ENCODE measurements at places on chromosomes 3 and 15. TPM values are rescaled to one million over a fixed set of nuclear protein-coding genes. Genes with fewer than 3 reads are reported as not detected.

DNA sequence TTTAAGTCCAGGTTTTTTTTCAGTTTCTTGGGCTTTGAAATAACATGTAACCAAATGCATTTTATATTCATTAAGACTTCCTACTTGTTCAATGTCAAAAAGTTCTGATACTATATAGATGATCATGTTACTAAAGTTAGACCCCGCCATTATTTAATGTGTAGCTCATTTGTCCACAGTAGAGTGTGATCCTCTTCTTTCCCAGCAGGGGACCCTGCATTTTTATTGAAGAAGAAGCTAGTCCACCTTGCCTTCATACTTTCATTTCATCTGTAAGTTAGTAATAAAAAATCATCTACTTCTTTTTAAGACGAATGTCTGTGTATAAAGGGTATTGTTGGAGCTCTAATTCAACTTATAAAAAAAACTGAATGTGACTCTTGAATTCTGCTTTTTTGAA lies 404.6 kb downstream of the SI start:
- DNase-seq, result no peak

DNA sequence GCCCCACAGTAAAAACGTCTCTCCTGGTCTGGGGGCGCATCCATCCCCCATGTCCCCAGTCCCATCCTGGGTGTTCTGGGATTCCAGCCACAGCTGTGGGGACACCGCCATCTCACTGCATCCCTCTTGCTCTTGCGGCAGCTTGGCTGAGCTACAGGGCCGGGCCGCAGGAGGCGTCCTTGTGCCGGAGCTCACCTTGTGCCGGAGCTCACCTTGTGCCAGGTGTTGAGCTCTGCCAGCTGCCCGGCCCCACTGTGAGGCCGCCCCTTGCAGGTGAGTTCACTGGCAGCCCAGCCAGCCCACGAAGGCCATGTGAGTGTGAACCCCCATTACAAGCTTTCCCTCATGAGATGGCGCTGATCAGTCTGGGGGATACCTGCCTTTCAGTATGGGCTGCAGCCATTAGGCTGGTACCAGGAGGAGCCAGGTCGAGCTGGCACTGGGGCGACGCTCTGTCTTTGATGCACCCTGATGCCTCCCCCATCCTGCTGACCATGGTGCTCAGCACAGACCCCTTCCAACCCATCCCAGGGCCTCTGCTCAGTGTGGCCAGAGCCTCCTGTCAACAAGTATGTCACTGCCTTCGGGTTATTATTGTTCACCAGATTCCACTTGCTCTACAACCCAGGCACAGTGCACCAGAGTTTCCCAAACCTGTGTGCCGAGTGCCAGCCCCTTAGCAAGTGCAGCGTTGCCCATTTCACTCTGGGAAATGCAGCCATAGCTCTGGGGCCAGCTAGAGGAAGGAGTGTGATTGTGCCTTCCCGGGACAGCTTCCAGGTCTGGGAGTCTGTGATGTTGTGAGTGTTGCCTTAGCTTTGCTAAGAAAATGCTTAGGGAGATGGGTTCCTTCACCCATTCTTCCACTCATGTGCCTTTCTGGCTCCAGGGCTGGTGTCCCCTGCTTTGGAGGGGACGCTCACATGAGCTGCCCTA lies 105.7 kb downstream of the APBA2 start:
- DNase-seq, result no peak

Gene TMEM207
- polyA plus RNA-seq, result not detected

GRCh38 chr3:24483873-24484272 lies 10.8 kb downstream of the THRB start:
- no peak for DNase-seq

Gene TRH
- not detected for polyA plus RNA-seq

- no peak for DNase-seq
These were observed 48.6 kb downstream of the OR5H15 start for GRCh38 chr3:98215051-98215450.

DNA sequence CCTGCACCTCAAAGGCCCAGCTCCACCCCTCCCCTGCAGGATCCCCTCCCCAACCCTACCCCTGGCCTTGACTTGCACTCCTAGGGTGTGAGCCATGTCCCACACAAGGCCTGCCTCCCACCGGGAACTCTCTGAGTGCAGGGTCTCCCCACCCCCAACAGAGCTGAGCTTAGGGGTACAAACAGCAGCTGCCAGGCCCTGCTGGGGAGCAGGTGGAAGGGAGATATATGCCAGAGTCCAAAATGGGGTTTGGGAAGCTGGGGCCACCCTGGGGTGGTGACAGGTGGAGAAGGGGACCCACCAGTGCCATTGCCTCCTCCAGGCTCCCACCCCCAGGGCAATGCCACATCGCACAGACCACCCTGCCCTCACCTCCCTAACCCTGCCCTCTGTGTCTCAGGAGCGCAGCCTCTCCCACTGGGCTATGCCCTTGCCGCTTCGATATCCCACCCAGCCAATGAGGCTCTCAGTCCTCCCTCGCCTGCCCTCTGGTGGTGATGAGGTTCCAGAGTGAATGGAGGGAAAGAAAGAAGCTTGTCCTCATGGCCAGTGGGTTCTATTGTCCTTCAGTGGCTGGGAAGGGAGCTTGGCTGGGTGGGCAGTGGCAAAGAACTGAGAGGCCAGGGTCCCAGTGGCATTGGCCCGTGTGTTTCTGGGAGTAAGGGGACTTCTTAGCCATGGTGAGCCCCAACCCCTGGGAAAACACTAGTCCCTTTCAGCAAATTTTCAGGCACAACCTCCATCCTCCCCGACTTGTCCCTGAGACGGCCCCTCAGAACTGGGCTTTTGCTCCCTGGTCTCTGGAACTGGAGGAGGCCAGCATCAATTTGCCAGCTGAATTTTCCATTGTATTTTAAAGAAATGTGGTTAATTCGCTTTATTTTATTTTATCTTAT lies 46.8 kb downstream of the CYP11A1 start:
- peak; percentile 78 for DNase-seq

DNA sequence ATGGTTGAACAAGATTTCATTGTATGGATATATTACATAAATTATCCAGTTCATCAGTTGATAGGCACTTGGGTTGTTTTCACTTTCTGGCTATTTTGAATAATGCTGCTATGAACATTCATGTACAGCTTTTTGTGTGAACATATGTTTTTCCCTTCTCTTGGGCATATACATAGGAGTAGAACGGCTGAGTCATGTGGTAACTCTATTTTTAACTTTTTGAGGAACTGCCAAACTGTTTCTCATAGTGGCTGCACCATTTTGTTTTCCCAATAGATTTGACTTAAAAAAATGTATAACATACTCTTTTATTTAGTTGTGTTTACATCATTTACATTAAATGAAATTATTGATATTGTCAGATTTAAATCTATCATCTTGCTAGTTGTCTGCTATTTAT lies 28.8 kb upstream of the RFX7 start:
- peak; percentile 2 for DNase-seq

Gene FHIT
- polyA plus RNA-seq, result 5.5 TPM

GRCh38 chr3:130395916-130396315 lies 50.4 kb downstream of the COL6A5 start:
- DNase-seq, result peak; percentile 59

Gene PRTG
- polyA plus RNA-seq, result 2.3 TPM

DNA sequence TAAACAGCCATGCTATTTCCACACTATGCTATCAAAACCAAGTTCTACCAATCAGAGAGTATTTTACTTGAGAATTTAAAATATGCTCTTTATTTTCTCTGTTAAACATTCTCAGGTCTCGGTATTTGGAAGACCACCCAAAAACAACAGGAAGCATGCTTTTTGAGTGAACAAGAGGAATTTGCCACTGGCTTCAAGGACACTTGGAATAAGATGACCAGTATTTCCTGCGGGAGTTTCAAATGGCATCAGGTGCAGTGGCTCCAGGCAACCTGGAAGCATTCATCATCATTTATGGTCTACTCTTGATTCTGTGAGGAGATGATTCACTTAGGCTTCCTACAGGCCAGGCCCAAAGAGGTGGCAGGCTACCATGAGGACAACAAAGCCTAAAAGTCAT lies 305.7 kb upstream of the ATP11B start:
- DNase-seq, result no peak

Gene P2RY1
- polyA plus RNA-seq, result 4.1 TPM

- DNase-seq, result no peak
These were observed 145.4 kb upstream of the PROK2 start for GRCh38 chr3:71930056-71930991.

Gene SLC2A2
- polyA plus RNA-seq, result not detected

GRCh38 chr15:101013201-101013550 lies 94.0 kb downstream of the LRRK1 start:
- DNase-seq, result no peak

GRCh38 chr3:107523539-107524325 lies 970 bp downstream of the BBX start:
- DNase-seq, result peak; percentile 67

DNA sequence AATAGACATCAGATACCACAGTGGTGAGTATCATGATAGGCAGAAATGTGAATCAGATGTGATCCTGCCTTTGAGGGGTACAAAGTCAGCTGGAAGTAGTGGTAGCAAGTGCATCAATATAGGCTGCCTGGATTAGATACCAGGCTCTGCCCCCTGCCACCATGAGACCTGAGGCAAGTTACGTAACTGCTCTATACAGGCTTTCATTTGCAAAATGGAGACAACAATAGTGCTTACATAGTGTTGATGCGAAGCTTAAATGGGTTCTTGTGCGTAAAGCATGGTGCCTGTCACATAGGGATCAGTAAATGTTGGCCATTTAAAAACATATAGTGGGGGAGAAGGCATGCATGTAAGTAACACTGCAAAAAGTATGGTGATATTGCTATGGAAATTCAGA lies 158.0 kb downstream of the RYR3 start:
- no peak for DNase-seq

- peak; percentile 19 for DNase-seq
These were observed 80.2 kb upstream of the TPM1 start for GRCh38 chr15:62962101-62962995.

Gene MB21D2
- 20.1 TPM for polyA plus RNA-seq

Gene SERPINI1
- polyA plus RNA-seq, result 7.6 TPM

DNA sequence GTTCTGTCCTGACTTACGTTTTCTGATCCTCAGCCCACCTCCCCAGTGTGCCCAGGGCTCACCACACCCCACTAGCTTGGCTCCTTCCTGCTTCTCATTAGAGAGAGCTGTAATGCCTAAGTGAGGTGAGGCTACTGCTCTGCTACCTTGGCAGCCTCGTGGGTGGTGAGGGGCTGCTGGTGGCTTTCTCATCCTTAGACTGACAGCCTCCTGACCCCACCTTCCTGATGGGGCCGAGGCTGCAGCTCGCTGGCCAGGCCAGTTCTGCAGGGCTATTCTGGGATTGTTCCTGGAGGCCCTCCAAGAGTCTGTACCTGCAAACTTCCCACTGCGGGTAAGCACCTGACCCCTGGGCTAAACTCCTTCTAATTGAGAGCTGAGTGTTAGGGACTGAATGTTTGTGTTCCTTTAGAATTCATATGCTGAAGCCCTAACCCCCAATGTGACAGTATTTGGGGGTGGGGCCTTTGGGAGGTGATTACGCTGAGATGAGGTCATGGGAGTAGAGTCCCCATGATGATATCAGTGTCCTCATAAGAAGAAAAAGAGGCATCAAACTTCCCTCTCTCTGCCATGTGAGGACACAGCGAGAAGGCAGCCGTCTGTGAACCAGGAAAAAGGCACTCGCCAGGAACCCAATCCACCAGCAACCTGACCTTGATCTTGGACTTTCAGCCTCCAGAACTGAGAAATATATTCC lies 38.1 kb upstream of the IQSEC1 start:
- no peak for DNase-seq

Gene MYO1E
- 48.2 TPM for polyA plus RNA-seq
